ENCODE measurements at places on chromosomes 16 and 17.

GRCh38 chr17:65085397-65085796 is 28.9 kb upstream of the GNA13 start:
- peak; percentile 61 for DNase-seq

DNA sequence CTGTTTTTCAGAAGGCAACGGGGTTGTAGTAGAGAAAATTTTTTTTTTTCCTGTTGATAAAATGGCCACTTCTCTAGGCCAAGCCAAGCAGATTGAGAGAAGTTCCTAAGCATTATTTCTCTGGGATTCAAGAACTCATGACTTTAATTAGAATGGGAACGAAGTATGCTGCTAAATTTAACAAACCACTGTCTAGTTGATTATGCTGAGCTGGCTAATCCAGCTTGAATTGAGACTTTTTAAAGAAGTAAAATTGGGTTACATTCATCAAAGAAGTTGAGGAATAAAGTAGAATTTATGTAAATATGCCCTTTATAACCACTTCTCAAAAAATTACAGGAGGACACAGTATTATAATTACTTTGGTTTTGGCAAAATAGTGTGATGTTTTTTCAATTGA is 83.1 kb downstream of the SYCE1L start:
- no peak for DNase-seq

GRCh38 chr17:56636265-56636664 is 42.8 kb downstream of the NOG start:
- DNase-seq = no peak

GRCh38 chr17:65666876-65667321 is 105.5 kb upstream of the AXIN2 start:
- no peak for DNase-seq

DNA sequence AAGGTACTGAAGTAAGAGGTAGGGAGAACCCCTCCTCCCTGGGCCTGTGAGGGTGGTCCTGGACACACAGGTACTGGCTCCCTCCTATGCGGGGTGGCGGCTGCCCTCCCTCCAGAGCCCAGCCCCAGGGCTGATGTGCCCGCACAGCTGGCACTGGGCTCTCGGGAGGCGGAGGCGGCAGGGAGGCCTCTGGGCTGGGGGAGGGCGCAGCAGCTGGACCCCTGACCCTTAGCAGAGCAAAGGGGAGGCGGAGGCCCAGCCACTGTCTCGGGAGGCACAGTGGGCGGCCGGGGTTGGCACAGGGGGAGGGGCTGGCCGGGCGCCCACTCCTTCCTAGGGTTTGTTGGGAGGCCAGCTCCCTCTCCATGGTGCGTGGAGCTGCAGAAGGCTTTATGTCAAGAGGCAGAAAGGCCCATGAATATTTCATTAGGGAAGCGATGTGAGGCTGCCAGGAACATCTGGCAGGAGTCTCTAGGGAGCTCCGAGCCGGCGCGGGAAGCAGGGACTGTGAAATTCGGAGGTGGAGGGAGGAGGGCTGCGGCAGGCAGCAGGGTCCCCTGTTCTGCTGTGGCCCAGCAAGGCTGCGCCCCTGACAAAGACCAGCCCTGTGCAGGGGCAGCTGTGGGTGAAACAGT is 44.1 kb upstream of the ACSF3 start:
- no peak for DNase-seq

GRCh38 chr16:26261621-26262020 is 569.9 kb downstream of the HS3ST4 start:
- DNase-seq = no peak

GRCh38 chr17:34172390-34172918 is 82.6 kb upstream of the CCL2 start:
- DNase-seq = no peak

DNA sequence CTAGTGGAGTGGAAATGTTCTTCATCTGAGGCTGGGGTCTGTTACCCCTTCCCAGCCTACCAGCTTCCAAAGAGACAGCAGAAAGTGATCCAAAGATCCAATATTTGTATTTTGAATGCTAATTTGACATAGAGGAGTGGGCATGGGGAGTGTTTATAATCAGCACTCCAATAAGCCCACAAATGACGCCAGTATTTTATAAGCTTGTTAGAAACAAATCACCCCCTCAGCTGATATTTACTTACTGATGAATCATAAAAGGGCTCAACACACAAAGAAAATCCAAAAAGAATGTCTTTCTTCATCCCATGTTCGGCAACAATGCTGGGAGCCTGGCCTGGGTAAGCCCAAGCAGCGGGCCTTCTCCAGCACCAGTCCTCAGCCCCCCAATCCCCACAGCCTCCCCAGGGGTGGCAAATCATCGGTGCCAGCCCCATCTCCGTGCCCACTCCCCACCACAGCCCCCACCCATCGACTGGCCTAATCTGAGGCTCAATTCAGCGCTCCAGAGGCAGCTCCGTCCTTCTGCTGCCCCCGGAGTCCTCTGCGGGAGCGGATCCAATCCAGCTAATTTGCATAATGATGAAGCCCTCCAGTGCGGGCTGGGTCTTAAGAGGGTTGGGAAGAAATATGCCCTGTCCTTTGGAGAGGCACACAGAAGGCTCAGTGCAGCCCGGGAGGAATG is 169.5 kb downstream of the C16orf78 start:
- DNase-seq = no peak

DNA sequence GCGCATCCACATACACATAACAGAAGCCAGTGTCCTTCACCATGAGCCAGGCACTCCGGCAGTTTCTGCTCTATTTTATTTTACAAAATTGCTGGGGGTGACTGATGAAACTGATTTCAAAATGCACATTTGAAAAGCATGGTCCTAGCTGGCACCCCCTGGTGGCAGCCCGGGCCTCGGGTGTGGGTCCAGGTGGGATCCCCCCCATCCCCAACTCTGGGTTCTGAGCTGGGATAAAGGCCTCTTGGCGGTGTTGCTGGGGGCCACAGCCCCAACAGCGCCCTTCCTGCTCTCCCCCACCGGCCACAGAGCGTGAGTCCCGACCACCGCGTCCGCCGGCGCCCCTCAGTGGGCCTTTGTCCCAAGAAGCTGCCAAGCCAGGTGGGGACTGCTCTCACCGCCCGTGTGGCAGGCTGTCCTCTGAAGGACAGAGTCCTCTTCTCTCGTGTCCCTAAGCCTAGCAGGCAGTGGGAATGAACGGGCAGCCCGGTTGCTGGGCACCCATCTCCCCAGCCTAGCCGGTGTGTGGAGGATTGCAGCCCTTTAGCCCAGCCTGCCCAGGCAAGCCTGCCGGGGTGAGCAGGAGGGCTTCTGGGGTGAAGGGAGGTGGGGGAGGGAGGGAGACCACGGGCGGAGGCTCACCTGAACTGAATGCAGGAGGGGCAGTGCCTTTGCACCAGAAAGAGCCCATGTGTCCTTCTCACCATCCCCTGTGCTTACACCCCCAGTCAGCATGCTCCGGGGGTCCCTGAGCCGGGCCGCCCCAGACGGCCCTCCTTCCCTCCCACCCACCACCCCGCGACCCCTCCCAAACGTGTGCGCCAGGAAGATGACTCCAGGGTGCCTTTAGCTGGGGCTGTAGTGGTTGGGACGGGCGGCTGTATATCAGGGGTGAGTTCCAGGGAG is 898 bp downstream of the SNAI3 start:
- DNase-seq = no peak

DNA sequence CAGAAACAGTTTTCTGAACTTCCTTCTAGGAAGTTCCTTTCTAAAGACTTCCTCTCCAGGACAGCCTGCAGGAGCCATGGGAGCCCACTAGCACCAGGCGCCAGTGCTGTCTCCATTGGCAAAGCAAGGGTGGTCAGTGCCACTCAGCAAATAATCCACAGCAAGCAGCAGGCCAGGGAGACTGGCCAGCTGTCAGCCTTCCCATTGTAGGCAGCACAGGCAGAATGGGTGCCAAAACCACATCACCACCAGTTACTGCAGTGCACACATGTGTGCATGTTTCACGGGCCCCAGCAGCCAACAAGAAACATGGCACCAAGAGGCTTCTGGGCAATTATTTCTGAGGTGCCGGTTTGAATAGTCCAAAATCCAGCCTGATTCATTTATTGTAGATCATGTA is 26.7 kb downstream of the DNASE1 start:
- DNase-seq = no peak

DNA sequence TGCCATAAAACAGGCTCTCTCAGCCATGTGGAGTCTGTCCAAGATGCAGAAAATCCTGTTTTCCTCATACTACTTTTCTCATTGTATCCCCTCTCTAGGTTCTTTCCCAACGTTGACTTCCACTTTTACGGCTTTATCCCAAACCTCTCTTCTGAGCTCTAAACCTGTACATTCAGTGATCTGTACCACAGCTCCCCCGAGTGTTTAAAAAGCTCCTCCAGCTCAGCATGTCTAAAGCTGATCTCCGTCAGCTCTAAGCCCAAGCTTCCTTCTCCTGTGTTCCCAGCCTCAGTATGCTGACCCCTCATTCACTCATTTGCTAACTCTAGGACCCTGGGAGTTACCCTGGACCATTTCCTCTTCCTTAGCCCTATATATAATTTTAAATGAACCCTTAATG is 144.6 kb downstream of the DNAH9 start:
- DNase-seq = peak; percentile 57

GRCh38 chr16:22089910-22090309 is 2.4 kb upstream of the VWA3A start:
- DNase-seq = no peak

- no peak for DNase-seq
Observed at GRCh38 chr17:81196505-81197408, 26.0 kb downstream of the CEP131 start.

- no peak for DNase-seq
Observed at GRCh38 chr17:80849119-80849518, 142.5 kb upstream of the CHMP6 start.

DNA sequence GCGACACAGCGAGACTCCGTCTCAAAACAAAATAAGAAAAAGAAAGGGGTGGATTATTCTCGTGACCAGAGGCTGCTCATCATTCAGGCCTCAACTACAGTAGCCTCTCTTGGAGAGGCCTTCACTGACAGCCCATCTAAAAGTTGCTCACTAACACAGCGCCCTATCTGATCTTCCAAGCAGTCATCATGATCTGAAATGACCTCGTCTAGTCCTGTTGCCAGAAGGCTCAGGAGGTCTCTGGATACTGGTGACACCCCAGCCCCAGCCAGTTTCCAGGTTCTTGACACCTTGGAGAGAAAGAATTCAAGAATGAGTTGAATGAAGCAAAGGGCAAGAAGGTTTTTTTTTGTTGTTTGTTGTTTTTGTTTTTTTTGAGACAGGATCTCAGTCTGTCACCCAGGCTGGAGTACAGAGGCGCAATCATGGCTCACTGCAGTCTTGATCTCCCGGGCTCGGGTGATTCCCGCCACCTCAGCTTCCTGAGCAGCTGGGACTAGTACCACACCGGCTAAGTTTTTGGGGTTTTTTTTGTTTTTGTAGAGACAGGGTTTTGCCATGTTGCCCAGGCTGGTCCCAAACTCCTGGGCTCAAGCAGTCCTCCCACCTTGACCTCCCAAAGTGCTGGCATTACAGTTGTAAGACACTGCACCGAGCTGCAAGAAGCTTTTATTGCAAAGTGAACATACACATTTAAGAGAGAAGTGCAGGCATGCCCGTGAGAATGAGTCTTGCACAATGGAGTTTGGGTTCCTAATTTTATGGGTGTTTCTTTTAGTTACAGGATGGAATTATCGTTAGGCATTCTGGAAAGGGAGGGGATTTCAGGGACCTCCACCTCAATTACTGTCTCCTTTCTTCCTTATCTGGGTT is 2.7 kb upstream of the ZC3H7A start:
- peak; percentile 45 for DNase-seq

DNA sequence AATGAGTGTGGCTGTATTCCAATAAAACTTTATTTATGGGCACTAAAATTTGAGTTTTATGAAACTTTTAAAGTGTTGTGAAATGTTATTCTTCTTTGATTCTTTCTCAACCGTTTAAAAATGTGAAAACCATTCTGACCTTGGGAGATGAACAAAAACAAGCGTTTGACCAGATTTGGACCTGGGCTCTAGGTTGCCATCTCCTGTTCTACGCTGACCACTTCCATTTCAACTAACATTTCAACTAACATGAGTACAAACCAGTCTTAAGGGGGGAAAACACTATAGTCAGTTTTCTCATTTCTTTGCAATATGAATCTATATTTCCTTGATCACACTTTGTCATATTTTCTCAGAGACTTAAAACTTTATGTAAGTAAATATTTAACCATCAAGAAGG is 118.4 kb upstream of the IRX5 start:
- DNase-seq = peak; percentile 11

GRCh38 chr16:12268606-12269005 is 292.1 kb downstream of the SNX29 start:
- DNase-seq = no peak

DNA sequence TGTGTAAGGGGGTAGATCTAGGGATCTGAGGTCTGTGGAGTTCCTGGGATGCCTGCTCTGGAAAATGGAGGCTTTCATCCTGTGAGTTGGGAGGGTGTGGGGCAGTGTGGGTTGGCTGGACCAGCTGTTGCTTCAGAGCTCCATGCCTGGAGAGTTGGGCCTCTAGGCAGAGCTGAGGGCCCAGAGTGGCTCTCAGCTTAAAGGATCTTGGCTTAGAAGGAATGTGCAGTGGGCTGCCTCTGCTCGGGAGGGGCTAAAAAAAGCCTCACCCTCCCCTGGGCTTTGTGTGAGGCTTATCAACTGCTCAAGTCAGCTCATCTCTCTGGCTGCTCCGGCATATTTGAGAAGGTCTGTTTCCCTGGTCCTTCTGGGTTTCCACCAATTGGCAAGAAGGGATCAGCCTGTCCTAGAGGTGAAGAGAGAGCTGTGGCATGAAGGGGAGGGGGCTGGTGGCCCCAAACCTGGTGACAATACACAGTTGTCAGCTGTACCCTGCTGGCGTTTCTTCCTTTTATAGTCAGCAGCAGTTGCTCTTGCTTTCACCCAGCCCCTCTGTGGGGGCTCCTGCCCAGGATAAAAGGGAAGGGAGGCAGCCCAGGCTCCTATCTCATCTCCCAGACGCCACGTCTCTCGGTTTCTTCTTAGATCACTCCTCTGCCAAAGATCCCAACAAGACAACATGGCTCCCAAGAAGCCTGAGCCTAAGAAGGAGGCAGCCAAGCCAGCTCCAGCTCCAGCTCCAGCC is at the start of gene MYL4:
MYL4 (plus strand) TSS at position 605 of the 745 bp plus-strand sequence; CDS start at position 680, 75 bp downstream.
- DNase-seq = peak; percentile 81

DNA sequence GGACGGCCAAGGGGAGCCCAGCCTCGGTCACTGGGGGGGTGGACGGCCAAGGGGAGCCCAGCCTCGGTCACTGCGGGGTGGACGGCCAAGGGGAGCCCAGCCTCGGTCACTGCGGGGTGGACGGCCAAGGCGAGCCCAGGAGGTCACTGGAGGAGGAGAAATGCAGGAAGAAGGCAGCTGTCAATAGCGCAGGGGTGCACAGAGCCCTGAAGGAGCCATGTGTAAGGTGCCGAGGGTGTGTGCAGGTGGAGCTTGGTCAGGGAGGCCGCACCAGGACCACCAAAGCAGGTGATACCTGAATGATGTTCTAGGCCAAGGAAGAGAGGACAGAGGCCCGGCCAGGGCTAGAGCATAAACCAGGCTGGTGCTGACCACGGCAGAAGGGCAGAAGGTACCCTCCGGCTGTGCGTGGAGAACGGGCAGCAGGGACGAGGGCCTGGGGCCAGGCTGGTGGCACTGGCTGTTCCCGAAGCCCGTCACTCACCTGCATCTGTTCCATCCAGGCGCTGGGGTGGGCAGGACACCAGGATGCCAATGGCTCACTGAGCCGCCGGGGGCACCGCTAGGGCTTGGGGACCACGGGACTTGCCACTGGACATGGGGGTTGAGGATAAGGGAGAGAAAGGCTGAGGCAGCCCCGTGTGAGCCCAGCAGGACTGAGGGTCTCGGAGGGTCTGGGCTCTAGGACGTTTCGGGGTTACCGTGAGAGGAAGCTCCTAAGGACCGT is 5.9 kb upstream of the CCDC57 start:
- DNase-seq = no peak

All from mesendoderm (in vitro differentiated cells).